ENCODE measurements at places on chromosomes 1 and 21.

DNA sequence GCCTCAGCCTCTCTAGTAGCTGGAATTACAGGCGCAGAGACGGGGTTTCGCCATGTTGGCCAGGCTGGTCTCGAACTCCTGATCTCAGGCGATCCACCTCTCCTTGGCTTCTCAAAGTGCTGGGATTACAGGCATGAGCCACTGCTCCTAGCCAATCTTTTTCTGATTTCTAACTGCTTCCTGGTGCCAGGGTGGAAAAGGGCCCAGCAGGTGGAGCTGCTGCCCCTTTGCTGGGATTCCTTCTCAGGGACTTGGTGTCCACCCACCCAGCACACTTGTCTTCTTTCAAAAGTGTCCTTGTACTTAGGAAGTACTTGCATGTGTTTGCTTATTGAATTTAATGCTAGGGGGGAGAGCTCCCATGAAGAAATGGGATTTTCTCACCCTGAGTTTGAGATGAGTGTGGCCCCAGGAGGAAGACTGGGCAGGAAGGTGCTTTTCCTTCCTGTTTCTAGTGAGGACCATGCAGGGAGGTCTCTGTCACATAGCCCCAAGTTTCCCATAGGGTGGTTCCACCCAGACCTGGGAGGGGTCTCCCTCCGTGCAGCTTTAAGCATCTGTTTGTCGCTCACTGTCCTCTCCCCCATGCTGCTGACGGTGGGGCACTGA is 14.2 kb downstream of the UTP11 start:
- no peaks in the 10 kb centered on the region for H3K27me3 ChIP-seq
- no peak overlapping the region for H3K27ac ChIP-seq
- peaks cover 35% of the 10 kb centered on the region for H3K4me1 ChIP-seq
- no peak overlapping the region for H3K4me3 ChIP-seq
- no peaks in the 10 kb centered on the region for H3K36me3 ChIP-seq

- no peaks in the 10 kb centered on the region for H3K4me1 ChIP-seq
- H3K36me3 ChIP-seq, result no peaks in the 10 kb centered on the region
- H3K4me3 ChIP-seq, result no peak overlapping the region
- H3K27ac ChIP-seq, result no peak overlapping the region
- no peaks in the 10 kb centered on the region for H3K27me3 ChIP-seq
Observed at GRCh38 chr1:179529482-179530195, 46.1 kb downstream of the NPHS2 start.

GRCh38 chr1:245589316-245589715 is 434.5 kb downstream of the KIF26B start:
- H3K36me3 ChIP-seq, result no peaks in the 10 kb centered on the region
- H3K27me3 ChIP-seq, result no peaks in the 10 kb centered on the region
- H3K27ac ChIP-seq, result no peak overlapping the region
- H3K4me1 ChIP-seq, result no peaks in the 10 kb centered on the region
- no peak overlapping the region for H3K4me3 ChIP-seq

GRCh38 chr1:93907718-93908117 is 1.5 kb downstream of the GCLM start:
- no peak overlapping the region for H3K27ac ChIP-seq
- no peaks in the 10 kb centered on the region for H3K27me3 ChIP-seq
- no peak for DNase-seq
- H3K4me3 ChIP-seq, result no peak overlapping the region
- peaks cover 20% of the 10 kb centered on the region for H3K4me1 ChIP-seq

DNA sequence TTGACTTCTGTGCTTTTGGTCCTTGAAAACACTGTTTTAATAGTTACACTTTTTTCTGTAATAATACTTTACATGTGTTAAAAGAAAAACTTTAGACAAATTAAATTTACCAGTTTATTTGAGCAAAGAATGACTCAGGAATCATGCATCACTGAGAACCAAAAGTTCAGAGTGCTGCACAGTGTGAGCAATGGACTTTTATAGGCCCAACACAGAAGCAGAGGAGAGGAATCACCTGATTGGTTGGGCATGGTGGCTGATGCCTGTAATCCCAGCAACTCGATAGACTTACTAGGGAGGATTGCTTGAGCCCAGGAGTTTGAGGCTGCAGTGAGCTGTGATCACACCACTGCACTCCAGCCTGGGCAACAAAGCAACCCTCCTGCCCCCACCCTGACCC is 29.3 kb downstream of the ZNF648 start:
- no peaks in the 10 kb centered on the region for H3K36me3 ChIP-seq
- no peak overlapping the region for H3K27ac ChIP-seq
- H3K27me3 ChIP-seq, result no peaks in the 10 kb centered on the region
- H3K4me3 ChIP-seq, result no peak overlapping the region
- H3K4me1 ChIP-seq, result peaks cover 9% of the 10 kb centered on the region
- DNase-seq, result no peak

DNA sequence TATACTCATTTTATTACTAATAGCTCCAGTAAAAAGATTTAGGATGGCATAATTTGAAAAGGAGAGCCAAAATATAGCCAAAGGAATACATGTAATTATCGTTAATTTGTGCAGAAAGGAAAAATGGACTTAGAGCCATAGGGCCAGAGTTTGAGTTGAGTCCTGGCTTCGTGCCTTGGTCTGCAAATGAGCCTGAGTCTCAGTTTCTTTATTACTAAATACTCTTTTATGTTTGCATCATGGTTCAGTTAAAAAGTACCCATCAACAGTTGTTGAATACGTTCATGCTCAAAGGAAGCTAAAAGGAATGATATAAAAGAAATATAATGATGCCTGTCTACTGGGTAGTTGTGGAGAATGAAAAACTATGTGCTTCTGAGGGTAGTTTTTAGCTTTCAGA is 155.7 kb upstream of the FAM78B start:
- H3K4me3 ChIP-seq, result no peak overlapping the region
- no peaks in the 10 kb centered on the region for H3K36me3 ChIP-seq
- H3K27me3 ChIP-seq, result no peaks in the 10 kb centered on the region
- DNase-seq, result no peak
- H3K4me1 ChIP-seq, result no peaks in the 10 kb centered on the region

DNA sequence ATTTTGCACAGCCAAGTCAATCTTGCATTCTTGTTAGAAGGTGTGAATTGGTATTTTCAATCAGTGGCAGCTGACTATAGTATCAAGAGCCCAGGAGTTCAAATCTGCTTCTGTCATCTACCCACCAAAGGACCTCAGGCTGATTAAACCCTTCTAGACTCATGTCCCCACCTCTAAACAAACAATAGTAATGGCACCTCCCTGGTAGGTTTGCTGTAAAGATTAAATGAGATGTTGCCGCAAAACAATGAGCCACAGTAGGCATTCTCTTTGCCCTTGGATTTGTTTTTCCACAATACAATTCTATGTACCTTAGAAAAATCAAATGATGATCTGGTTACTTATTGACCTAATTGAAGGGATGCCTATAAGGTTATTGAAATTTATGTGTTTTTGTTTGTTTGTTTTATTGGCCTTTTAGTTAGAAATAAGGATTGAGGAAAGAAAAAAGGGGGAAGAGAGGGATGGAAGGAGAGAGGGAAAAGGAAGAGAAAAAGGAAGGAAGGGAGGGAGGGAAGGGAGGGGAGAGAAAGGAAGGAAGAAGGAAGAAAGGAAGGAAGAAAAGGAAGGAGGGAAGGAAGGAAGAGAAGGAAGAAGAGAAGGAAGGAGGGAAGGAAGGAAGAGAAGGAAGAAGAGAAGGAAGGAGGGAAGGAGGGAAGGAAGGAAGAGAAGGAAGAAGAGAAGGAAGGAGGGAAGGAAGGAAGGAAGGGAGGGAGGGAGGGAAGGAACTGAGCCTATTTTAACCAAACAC is 110.7 kb downstream of the ETS2 start:
- no peaks in the 10 kb centered on the region for H3K36me3 ChIP-seq
- H3K27ac ChIP-seq, result peak overlapping the region; percentile 25
- DNase-seq, result no peak
- H3K27me3 ChIP-seq, result no peaks in the 10 kb centered on the region
- H3K4me3 ChIP-seq, result no peak overlapping the region

- no peaks in the 10 kb centered on the region for H3K27me3 ChIP-seq
- H3K36me3 ChIP-seq, result no peaks in the 10 kb centered on the region
- DNase-seq, result no peak
- H3K27ac ChIP-seq, result no peak overlapping the region
- no peak overlapping the region for H3K4me3 ChIP-seq
Observed at GRCh38 chr1:175118375-175119367, 51.0 kb downstream of the TNN start.

DNA sequence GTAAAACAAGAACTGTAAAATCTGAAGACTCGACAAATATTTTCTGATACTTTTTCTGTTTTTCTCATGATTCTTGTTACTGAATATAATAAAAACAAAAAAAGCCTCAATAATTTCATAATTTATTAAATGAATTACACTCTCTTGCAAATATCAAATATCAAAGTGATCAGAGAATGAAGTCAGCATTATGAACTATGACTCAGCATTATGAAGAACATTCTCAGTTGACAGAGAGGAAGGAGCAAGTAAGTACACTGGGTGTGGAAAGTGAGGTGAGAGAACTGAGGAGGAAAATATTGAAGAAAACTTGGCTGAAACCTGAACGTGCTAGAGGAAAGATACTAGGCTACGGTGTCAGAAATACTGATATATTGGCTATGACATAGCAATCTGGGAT is 529.5 kb downstream of the KCNT2 start:
- H3K36me3 ChIP-seq, result no peaks in the 10 kb centered on the region
- H3K4me1 ChIP-seq, result no peaks in the 10 kb centered on the region
- H3K27me3 ChIP-seq, result no peaks in the 10 kb centered on the region
- no peak for DNase-seq
- H3K4me3 ChIP-seq, result no peak overlapping the region
- H3K27ac ChIP-seq, result no peak overlapping the region

DNA sequence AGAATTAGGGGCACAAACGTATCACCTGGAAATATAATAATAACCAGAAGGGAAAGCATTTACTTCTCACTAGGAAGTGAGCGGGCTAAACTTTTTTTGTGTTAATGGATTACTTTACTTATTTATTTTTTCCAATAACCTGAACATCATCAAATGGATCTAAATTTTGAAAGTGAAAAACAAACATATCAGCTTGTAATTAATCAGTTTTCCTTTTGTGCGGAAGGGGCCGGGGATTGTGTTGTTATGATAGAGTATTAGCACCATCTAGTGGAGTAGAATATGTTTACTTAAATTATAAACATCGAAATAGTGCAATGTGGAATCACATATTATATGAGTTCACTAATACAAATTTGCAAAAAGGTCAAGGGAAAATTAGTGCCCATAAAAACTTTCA is 9.0 kb downstream of the CFH start:
- H3K4me1 ChIP-seq, result no peaks in the 10 kb centered on the region
- no peaks in the 10 kb centered on the region for H3K36me3 ChIP-seq
- H3K27me3 ChIP-seq, result no peaks in the 10 kb centered on the region

DNA sequence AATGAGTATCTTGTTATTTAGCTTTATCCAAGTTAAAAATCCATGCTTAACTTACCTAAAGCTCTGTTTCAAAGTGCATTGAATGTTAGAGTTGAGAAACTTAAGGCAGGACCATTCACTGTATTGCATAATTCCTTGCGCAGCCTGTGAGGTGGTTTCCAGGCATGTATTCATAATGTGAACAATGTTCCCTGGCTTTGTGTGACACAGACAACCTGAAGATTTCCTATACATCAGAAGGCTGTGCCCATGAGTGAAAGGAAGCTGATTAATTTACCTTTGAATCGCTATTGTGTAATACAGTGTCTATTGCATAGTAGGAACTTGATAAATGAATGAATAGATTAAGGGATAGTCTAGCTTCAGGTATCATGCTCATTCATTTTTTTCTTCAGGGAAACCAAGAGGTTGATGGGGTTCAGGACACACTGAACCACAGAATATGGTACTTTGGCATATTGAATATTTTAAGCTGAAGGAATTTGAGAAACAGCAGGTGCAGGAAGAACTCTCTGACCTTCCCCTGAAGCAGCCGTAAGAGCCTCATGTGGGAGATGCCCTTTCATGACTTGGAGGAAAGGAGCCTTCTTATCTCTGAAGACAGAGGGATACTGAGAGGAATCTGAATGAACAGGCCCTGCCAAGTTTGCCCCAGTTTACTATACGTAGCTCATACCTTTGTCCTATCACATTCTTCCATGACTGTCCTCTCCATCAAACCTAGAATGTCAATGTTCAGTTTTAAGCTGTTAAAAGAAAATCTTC is 88.6 kb upstream of the GNG12 start:
- H3K27me3 ChIP-seq, result no peaks in the 10 kb centered on the region
- H3K36me3 ChIP-seq, result no peaks in the 10 kb centered on the region
- H3K4me1 ChIP-seq, result no peaks in the 10 kb centered on the region
- no peak overlapping the region for H3K27ac ChIP-seq
- H3K4me3 ChIP-seq, result no peak overlapping the region
- DNase-seq, result no peak

DNA sequence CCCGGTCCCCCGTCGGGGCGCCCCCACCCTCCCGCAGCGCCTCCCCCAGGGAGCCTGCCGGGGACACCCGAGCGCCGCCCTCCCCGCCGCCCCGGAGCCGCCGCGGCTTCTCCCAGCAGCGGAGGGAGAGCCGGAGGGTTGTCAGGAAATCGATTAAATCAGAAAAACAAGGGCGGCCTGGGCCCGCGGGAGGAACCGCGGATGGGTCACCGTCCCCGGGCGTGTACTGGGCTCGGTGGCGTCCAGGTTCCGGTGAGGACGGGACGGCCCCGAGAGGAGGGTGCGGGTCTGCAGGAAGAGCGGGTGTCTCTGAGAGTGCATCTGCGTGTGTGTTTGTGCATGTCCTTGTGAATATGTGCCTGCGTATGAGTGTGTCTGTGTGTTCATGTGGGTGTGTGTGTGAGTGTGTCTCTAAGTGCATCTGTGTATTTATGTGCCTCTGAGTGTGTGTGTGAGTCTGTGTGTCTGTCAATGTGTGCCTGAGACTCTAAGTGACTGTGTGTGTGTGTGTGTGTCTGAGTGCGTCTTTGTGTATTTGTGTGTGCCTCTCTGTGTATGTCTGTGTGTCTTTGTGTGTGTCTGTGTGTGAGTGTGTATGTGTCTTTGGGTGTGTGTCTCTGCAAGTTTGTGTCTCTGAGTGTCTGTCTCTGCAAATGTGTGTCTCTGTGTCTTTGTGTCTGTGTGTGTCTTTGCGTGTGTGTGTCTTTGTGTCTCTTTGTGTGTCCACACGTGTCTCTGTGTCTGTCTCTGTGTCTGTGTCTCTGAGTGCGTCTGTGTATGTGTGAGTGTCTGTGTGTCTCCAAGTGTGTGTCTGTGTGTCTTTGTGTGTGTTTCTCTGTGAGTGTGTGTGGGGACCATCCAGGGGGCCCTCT is 1.1 kb downstream of the SPSB1 start:
- peak overlapping the region; percentile 98 for H3K27ac ChIP-seq
- peaks cover 60% of the 10 kb centered on the region for H3K4me1 ChIP-seq
- H3K4me3 ChIP-seq, result peak overlapping the region; percentile 94
- no peak for DNase-seq

GRCh38 chr1:30409476-30410152 is 313.8 kb downstream of the MATN1 start:
- DNase-seq, result peak; percentile 71
- no peak overlapping the region for H3K4me3 ChIP-seq
- no peak overlapping the region for H3K27ac ChIP-seq
- no peaks in the 10 kb centered on the region for H3K36me3 ChIP-seq

GRCh38 chr1:34784751-34785221 is 3.8 kb downstream of the GJB3 start:
- DNase-seq, result no peak
- H3K4me1 ChIP-seq, result peaks cover 20% of the 10 kb centered on the region
- H3K4me3 ChIP-seq, result no peak overlapping the region
- H3K27ac ChIP-seq, result no peak overlapping the region
- peaks cover 9% of the 10 kb centered on the region for H3K36me3 ChIP-seq
- H3K27me3 ChIP-seq, result no peaks in the 10 kb centered on the region

- H3K36me3 ChIP-seq, result no peaks in the 10 kb centered on the region
- no peaks in the 10 kb centered on the region for H3K27me3 ChIP-seq
- H3K27ac ChIP-seq, result no peak overlapping the region
- no peaks in the 10 kb centered on the region for H3K4me1 ChIP-seq
- DNase-seq, result no peak
- no peak overlapping the region for H3K4me3 ChIP-seq
Observed at GRCh38 chr21:31366825-31367224, 22.8 kb upstream of the TIAM1 start.

GRCh38 chr1:2045468-2046173 is 4.6 kb upstream of the PRKCZ start:
- DNase-seq, result no peak
- no peak overlapping the region for H3K4me3 ChIP-seq
- peaks cover 30% of the 10 kb centered on the region for H3K4me1 ChIP-seq
- no peaks in the 10 kb centered on the region for H3K27me3 ChIP-seq
- no peaks in the 10 kb centered on the region for H3K36me3 ChIP-seq

Data from vagina (tissue), 2 donors.